ENCODE measurements at places on chromosomes 13 and 19. TPM values are rescaled to one million over a fixed set of nuclear protein-coding genes. Genes with fewer than 3 reads are reported as not detected.

GRIN3B gene
- total RNA-seq, result 3.0 TPM

DNA sequence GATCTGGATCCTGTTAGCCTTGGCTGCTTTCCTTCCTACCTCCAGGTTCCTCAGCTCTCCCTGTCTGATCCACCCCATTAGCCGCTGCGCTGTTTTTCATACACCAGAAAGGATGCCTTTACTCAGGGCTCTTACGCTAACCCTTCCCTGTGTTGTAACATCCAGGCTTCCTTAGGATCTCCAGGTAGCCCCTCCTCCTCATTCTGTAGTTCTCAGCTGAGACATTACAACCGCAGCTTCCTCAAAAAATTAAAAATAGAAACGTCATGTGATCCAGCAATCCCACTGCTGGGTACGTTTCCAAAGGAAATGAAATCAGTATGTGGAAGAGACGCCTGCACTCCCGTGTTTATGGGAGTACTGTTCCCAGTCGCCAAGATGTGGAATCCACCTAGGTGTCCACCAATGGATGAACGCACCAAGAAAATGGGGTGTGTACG is 18.4 kb upstream of the MYADM start:
- no peak for DNase-seq

SIGLEC12 gene
- 5.9 TPM for total RNA-seq

PABPC3 gene
- 0.18 TPM for total RNA-seq

GRCh38 chr19:56372281-56372680 is 21.1 kb downstream of the ZNF582 start:
- DNase-seq, result no peak

GRCh38 chr19:47274891-47275761 is 441 bp downstream of the INAFM1 start:
- peak; percentile 66 for DNase-seq

GRCh38 chr13:110890279-110891165 is 24.3 kb downstream of the ANKRD10 start:
- DNase-seq, result no peak

RAB11B gene
- total RNA-seq, result 101 TPM

DNA sequence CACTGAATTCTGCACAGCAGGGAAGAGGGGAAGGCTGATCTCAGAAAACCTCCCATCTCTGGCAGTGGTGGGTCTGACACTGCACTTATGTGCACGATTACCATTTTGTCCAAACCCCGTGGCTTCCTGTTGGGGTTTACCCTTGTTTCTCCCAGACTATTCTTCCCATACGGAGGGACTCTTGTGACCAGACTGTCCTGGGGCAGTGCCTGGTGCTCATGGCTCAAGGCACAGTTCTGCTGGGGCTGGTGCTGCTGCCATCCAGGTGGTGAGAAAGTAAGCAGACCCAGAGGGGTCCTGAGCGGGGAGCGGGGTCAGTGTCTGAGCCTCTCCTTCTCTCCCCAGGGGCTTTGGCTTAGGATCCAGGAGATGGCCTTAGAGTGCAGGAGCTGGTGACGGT is 5.1 kb upstream of the SIGLEC9 start:
- no peak for DNase-seq

- no peak for DNase-seq
Measured at GRCh38 chr13:24269821-24270220, 39.6 kb upstream of the C1QTNF9 start.

- no peak for DNase-seq
Measured at GRCh38 chr19:4300589-4300988, 1.6 kb downstream of the TMIGD2 start.

KRTDAP gene
- total RNA-seq, result 0.89 TPM

DNA sequence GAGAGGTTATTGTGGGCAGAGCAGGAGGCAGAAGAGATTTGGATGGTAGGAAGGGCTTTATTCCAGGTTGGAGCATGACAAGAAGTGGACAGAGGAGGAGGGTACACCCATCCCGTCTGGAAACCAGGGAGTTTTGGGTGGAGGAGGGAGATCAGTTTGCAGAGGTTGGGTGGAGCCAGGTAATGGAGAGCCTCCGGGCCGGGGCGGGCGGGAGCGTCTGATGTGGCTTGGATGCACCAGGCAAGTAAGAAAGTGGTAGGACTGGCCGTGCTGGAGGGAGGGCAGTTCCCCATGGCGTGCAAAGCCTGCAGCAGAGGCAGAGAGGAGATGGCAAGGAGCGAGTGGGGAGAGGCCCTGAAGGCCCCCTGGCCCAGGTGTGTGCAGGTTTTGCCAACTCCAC is 10.9 kb downstream of the IGFLR1 start:
- no peak for DNase-seq

GGN gene
- 0.59 TPM for total RNA-seq

- DNase-seq, result no peak
Measured at GRCh38 chr19:56209091-56209490, 7.0 kb downstream of the ZSCAN5C start.

DNA sequence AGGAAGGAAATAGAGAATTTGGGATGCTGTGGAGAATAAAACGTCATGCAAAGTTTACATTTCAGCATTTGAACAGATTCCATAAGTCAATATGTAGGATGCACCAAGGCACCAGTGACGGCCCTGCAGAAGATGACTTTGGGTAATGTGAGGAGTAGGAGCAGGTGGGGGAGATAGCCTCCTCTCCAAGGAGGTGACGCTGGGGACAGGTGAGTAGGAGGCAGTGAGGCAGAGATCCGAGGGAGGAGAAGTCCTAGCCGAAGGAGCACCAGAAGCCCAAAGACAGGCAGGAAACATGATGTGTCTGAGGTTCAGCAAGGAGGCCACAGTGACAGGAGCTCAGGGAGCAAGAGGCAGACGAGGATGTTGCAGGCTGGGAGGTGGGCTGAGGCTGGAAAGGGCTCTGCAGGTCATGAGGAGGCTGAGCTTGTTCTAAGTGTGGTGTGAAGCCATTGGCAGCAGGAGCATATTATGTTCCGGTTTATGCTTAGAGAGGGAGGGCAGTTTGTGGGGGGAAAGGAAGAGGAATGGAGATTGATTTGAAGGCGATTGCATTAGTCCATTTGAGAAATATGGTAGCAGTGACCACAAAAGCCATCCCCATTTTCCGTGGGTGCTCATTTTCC is 55.7 kb upstream of the C1QTNF9 start:
- no peak for DNase-seq

MADCAM1 gene
- 0.92 TPM for total RNA-seq

CYP4F2 gene
- total RNA-seq, result not detected

CD22 gene
- total RNA-seq, result 19.1 TPM

CRB3 gene
- total RNA-seq, result 36.3 TPM

GRCh38 chr19:29413435-29413834 is 112.4 kb upstream of the VSTM2B start:
- DNase-seq, result no peak

NKPD1 gene
- not detected for total RNA-seq

CADM4 gene
- total RNA-seq, result 8.1 TPM

CEACAM3 gene
- 4.3 TPM for total RNA-seq

ZNF154 gene
- 2.5 TPM for total RNA-seq

DNA sequence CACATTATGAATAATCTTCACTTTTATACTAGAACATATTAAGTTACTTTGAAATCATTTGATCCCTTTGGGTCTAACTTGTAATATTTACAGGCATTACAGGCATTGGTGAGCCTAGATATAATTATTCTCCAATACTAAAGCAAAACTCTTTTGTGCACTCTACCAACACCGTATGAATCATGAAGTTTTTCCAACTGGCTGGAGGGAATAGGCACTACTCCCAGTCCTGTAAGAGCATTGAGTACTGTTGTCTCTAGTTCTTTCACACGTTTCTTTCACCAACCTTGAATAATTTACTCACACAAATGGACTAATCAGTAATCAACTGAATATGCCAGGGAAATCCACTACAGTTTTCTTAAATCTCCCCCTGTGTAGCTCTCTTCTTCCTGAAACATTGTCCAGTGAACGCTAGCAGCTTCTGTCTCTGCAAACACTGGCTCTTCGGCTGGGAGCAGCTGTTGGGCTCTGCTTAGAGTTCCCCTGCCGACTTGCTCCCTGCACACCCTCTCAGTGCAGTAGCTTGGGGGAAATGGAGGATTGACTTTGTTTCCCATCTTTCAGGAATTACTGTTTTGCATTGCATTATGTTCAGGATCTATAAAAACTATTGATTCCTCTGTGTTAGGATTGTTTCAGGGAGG is 476.7 kb downstream of the RFC3 start:
- DNase-seq, result no peak

- no peak for DNase-seq
Measured at GRCh38 chr13:103188713-103189326, 122.6 kb upstream of the SLC10A2 start.

GRCh38 chr13:32116210-32116609 is 84.6 kb downstream of the FRY start:
- DNase-seq, result no peak

- no peak for DNase-seq
Measured at GRCh38 chr13:109180905-109181425, 551.6 kb downstream of the MYO16 start.

DNA sequence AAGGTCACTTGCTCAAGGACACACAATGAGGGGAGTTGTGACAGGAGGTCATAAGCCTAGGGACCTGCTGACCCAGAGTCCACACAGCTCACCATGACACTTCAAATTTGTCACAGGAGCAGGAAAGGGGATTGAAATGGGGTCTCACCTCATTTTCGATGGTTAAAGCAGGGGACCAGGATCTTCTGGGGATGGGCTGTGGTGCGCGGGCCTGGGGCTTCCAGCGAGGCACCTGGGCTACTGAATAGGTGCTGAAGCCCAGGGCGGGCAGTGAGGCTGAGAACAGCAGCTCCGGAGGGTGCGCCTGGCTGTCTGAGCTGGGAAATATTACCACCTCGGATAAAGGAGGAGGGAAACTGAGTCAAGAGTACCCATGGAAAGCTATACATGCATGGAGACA is 11.0 kb downstream of the MAN2B1 start:
- no peak for DNase-seq

Measured in lower lobe of right lung (tissue), 2 donors.